Left lung (tissue), 14 donors: ENCODE measurements at places on chromosomes 5 and 9. TPM values are rescaled to one million over a fixed set of nuclear protein-coding genes. Genes with fewer than 3 reads are reported as not detected.

- no peak for DNase-seq
Measured at GRCh38 chr5:106454651-106455415, 1215.9 kb downstream of the EFNA5 start.

DNA sequence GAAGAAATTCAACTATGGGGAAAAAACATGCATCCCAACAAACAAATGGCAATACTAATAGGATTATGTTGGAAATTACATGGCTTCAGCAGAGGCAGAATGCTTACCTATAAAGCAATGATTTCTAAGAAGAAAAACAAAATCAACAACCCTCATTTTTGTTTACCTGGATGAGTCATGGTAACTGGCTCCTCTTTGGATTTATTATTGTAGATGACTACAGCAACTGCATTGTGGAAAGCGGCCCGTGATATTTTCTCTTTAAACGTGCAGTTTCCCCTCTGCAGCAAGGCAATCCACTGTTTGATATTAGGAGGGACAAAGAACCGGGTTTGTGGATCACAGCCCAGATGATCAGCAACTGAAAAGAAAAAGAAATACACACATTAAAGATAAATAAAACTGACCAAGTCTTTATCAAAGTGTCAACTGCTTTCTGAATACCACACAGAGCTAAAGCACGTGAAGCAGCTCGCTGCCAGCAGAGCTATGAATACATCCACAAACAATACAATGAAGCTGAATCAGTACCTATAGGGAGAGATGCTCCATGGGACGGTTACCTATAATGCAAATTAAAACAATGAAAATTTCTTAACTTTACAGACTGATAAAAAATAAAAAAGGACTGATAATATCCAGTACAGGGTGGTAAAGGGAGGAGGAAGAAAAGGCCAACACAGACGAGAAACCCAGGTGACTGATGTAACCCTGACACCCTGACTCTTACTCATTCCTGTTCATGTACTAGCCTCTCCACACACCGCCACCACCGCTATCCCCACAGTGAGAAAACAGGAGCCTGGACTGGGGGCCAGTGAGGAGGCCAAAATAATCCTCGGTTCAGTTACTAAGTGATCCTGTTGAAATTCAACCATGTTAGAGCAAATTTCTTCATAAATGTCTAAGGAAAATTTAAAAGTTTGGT lies 31.0 kb downstream of the RNF130 start:
- DNase-seq: no peak

- DNase-seq: no peak
Measured at GRCh38 chr9:136484153-136485048, 1.6 kb upstream of the SEC16A start.

DNA sequence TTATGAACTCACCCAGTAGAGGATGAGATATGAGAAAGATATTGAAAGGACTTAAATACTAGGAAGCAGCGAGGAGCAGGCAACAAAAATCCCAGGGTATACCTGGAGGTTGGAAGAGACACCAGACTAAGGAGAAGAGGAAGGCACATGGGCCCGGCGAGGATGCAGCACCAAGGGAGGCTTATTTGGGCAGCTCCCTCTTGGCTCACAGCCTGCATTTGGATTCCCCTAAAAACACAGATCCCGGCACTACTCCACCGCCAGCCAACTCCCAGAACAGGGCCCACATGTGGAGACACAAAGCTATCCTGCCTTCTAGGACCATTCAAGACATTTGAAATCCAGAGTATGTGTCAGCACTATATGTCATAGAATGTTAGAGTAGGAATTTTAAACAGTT lies 199.8 kb upstream of the FBXL7 start:
- DNase-seq: no peak

DNA sequence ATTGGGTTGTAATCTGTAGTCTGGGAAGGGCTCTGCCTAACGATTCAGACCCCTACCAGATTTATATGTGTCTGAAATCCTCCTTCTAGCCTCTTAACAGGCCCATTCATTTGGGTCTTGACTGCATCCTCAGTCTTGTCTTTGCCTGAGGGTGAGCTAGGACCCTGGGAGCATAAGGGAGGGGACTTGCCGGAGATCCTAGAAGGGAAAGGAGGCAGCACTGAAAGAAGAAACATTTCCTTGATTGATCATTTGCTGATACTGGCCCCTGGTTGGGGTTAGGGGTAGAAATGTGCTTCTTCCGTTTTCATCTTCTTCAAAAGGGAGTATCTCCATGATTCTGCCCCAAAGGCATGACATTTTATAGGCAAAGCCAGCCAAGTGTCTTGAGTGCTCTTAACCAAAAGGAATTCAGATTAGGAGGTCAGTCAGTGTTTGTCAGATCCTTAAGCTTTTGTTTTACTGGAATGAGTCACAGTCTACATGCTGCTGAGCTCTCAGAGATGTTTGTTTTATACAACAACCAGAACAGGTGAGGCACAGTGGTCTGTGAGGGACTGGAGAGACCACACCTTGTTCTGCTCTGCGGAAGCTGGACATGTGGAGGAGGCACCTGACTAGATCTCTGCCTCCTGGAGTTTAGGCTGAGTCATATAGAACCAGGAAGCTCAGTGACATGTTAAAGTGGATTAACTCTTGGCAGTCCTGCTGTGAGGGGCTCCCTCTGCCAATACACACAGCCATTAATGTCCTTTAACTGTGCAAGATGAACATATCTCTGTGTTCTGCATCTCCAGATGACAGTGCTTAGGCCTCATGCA lies 37.7 kb downstream of the PCDHAC2 start:
- DNase-seq: no peak

DNA sequence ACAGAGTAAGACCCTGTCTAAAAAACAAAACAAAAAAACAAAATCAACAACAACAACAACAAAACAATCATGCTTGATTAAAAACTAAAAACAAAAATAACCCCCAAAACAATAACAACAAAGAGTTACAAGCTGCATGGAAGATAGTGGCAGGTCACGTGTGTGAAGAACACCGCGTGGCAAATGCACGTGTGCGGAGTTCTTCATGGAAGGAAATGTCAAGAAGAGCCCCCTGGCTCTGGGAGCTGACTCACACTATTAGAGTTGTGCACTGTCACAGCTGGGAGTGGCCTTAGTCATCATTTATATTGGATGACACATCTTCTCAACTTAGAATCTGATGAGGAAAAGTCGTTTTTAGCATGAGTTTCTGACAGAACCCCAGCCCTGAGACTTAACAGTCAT lies 110.5 kb downstream of the JMY start:
- DNase-seq: no peak

DNA sequence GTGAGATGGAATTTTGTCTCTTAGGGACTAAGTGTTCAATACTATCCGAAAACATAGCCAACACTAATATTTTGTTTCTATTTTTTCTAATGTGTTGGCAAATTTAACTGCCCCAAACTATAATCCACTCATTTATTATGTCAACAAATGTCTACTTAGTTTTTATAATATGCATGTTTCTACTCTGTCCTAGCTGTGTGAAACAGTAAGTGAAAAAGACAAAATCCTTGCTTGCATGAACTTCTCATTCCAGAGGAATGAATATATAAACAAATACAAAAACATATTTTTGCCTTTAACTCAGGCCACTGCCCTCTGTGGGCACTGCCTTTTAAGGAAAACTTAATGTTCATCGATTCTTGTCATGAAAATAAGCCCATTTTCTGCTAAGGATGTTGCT lies 1275.4 kb upstream of the CDH18 start:
- no peak for DNase-seq

DNA sequence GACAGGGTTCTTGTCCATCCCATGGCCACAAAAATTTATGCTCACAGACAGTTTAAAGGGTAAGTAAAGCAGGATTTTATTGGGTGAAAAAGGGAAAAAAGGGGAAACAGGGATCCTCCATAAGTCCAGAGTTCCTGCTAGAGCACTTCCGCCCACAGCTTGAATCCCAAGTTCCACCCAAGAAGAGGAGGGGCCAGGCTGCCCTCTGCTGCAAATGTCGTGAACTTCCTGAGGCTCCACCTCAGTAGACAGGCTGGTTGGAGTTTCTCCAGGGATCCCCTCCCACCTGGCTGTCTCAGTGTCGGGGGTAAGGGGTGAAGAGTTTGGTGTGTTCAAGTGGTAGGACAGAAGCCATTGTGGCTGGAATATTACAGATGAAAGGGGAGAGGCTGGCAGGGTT lies 275.0 kb upstream of the SGCD start:
- DNase-seq: no peak

DNA sequence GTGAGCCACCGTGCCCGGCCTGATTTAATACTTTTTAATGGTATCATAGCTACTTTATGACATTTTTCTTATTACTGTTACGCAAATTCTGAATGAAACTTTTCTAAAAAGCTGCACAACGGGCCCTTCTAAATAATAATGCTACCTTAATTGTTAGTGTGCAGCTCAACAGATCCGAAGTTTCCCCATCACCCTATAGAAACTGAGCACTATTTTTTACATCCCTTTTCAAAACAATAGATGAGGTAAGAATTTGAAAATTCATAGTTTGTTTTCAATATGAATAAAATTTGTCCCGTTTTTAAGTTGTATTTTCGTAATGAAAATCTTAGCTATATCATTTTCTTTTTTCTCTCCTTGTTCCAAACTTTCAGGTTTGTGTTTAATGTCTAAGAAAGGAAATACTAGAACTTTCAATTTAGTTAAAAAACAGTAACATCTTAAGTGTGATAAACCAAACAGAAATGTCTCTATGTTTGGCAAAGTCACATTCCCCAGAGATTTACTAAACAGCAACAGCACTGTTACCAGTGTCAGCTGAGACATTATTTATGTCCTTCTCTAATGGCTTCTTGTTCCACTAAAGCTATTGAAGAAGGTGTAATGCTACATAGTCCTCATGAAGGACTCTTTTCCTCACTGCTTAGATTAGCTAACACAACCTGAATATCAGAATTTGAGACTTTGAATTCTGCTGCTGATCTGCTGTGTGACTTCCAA lies 22.9 kb downstream of the KIF2A start:
- no peak for DNase-seq

GRCh38 chr5:9707732-9708462 lies 77.7 kb upstream of the TAS2R1 start:
- no peak for DNase-seq

- DNase-seq: peak; percentile 84
Measured at GRCh38 chr9:93133681-93134014, 403 bp downstream of the NINJ1 start.

- no peak for DNase-seq
Measured at GRCh38 chr5:96338624-96339415, 94.2 kb downstream of the PCSK1 start.

DNA sequence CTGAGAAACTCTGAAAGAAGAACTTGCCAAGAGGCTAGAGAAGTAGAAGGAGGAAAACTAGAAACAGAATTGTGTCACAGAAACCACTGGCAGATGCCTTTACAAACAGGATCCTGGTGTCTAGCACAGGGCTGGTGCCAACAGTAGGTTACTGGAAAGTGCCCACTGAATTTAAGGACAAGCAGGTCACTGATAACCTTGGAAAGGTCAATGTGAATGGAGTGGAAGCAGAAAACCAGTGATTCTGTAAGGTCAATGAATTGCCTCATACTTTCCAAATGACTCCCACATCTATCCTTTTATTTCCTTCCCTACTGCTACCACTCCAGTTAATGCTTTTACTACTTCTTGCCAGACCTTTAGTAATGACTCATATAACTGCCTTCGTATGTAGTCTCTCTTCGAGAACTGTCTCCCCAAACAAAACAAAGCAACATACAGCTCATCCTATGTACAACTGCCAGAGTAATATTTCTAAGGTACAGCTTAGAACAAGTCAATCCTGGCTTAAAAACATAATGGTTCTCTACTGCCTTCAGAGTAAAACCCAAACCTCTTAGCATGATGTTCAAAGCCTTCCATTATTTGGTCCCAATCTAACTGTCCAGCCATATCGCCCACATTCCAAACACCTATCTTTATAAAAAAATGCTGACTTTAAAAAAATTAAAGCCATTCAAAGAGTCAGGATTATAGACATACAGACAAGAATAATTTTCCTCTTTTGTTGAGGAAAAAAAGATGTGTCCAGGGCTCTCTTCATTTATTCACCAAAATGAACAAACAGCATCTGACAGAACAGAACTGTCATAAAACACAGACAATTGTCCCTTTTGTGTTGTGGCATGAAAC lies 52.5 kb downstream of the NR3C1 start:
- DNase-seq: no peak

GRCh38 chr9:99593610-99594009 lies 228.1 kb upstream of the NR4A3 start:
- no peak for DNase-seq

DNA sequence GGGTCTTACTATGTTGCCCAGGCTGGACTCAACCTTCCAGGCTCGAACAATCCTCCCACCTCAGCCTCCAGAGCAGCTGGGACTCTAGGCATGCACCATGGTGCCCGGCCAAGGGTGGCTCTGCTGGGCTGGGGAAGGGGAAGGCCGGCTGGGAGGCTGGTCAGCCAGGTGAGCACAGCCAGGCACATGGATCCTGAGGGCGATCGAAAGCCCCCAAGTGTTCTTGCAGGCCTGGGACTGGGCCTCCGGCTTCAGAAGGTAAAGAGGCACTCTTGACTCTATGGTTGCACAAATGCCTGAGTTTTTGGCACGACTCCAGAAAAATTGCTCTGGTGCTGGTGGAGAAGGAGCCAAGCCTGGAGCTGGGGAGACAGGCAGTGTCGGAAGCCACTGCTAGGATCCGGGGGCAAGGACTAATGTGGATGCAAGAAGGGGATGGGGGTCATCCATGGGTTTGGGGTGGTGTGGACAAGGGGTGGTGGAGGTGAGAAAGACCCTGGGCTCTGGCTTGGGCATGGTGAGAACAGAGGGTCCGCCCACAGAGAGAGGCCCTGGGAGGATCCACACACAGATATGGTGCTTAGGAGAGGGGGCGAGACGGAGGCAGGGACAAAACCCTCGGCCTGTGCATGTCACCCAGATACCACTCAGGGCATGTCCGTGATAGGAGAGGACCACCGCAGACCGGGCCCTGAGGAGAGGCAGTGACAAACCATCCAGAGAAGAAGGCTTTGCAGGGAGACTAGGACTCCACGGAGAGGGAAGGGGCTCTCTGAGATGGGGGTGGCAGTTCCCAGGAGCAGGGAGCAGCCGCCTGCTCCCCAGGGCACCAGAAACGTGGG lies 51.1 kb upstream of the COL5A1 start:
- no peak for DNase-seq

DNA sequence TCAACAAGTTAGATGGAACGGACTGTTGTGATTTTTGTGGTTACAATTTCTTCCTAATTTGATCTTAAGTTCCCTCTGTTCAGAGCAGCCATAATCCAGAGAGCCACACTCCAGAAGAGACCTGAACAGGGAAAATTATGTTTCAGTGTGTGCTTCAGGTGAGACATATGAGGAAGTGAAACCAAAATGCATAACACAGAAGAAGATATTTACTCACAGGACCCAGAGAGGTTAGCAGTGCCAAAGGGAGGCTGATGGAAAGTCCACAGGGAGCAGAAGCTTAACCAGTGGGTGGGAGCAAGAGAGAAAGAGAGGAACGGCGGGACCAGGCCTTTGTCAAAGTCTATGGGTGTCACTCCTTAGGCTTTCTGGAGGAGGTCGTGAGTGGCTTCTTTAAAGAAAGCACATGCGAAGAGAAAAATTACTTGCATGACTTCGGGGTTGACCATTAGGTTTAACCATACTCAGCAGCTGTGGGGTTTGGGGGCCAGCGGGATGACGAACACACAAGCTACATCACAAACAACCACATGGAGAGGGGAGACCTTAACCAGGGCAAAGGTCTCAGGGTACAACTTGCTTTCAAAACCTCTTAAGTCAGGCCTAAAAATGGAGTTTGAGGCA lies 141.4 kb downstream of the MED10 start:
- DNase-seq: no peak

NTRK2 gene
- polyA plus RNA-seq: 1.1 TPM

PCDHB12 gene
- 5.5 TPM for polyA plus RNA-seq

NUDT12 gene
- 18.7 TPM for polyA plus RNA-seq

MEIKIN gene
- polyA plus RNA-seq: 0.17 TPM

C5orf52 gene
- not detected for polyA plus RNA-seq

CLIC3 gene
- polyA plus RNA-seq: 44.9 TPM

FOXD4L4 gene
- 0.11 TPM for polyA plus RNA-seq
